ENCODE measurements at places on chromosomes 2 and 18.

GRCh38 chr18:67476585-67476984, 39.9 kb downstream of the DSEL start:
- no peak for DNase-seq

DNA sequence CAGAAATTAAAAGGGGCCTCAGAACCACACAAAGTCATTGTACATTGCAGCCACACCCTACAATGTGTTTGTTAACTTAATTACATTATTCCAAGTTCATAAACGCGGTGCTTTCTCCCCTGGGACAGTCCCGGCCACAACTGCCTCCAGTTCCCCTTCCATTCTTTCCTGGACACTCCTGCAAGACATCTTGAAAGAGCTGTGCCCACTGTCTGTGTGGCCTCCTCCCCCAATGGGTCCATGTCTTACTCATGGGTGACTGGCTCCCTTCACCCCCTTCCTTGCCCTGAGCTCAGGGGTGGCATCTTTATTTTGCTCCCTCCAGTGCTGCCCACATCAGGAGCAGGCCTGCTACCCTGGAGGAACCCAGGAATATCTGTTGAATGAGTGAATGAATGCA, 287.7 kb downstream of the MYT1L start:
- DNase-seq: no peak

- DNase-seq: no peak
Observed at GRCh38 chr2:164934401-164935117, 20.8 kb downstream of the SLC38A11 start.

DNA sequence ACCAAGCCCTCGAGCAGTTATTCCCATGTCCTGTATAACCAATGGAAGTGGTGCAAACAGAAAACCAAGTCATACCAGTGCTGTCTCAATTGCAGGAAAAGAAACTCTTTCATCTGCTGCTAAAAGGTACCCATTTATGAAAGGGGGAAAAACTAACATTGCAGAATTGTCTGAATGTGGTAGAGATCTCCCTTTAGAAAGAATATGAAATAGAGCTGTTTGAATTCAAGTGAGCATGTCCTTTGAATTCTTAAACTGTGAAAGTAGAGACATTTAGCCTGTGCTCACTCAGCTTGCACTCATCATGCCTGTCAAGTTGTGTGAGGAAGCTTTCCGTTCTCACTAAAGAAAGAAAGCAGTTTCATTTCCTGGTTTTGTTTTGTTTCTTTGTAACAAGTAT, 87.4 kb downstream of the EML4 start:
- DNase-seq: no peak

- no peak for DNase-seq
Observed at GRCh38 chr2:206611736-206612135, 30.6 kb upstream of the FAM237A start.

GRCh38 chr2:64913357-64913869, 75.8 kb upstream of the SLC1A4 start:
- DNase-seq: peak; percentile 33

- no peak for DNase-seq
Observed at GRCh38 chr2:174333017-174333371, 1.8 kb upstream of the SP9 start.

DNA sequence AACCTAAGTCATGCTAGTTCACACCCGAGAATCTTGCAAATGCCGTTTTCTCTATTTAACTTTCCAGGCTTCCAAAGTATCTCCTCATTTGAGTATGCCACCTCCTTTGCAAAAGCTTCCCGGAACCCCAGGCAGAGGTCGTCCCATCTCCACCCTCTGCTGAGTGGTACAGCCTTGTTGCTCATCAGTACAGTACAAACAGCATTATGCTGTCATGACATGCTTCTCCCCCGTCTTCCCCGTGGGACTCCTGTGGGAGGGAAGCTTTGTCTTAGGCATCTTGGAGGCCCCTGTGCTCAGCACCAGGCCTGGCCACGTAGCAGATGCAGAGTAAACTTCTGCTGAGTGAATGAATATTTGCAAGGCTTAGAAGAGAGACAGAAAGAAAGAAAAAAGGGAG, 102.7 kb downstream of the CDCA7 start:
- DNase-seq: no peak

DNA sequence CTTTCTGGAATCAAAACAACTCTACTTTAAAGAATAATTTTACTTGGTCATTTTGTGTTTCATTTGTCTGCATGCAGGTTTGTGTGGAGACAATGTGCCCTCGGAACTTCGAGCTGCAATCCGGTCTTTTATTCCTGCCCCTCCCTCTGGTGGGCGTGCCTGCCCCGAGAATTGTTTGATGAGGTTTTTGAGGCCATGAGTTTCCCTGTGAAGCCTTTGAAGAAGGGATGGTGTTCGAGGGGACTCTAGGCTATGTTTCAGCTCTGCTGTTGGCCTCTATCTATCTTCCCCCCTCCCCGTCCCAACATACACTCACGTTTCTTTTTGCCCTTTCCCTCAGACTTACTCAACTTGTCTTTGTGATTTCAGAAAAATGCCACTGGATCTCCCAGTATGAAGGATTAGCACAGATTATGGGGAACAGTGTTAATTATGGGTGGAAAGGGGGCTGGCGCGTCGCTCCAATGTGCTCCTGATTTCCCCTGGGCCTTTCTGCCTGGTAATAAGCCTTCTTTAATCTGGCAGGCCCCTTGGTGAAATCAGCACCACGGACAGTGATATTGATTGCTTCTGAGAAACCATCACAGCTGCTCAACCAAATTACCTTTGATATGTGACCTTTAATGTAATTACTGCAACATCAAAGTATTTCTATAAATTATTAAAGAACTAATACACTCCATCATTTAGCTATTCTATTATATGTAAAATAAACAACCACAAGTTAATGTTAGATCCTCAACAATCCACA, 82.2 kb downstream of the CELF4 start:
- no peak for DNase-seq

- no peak for DNase-seq
Observed at GRCh38 chr2:26840937-26841610, 6.9 kb upstream of the DPYSL5 start.

DNA sequence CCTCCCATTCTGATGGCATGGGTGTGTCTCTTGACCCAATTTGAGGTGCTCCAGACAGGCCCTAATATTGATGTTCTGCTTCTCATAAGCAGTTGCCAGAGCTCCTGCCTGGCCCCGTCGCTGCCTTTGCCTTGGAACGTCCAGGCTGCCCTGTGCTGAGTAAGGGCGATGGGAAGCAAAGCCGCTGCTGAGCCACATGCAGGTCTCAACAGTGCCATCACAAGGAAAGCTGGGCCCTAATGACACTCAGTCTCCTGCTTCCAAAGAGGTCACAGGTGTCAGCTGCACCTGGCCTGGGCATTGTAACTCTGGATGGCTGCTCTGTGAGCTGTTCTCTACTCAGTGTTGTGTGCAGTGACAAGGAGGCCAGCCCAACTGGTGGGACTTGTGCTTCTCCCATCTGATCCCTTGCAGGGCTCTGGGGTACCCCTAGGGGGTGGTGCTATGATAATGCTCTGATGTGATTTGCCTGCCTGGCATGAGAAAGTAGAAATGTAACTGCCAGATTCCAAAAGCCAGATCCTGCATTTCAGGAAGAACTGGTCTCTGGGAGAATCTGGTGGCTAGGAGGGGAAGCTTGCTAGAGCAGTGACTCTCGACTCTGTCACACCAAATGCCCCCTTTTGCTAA, 8.7 kb downstream of the TTC39C start:
- no peak for DNase-seq

- DNase-seq: no peak
Observed at GRCh38 chr18:49082714-49083688, 132.2 kb upstream of the SMAD7 start.

DNA sequence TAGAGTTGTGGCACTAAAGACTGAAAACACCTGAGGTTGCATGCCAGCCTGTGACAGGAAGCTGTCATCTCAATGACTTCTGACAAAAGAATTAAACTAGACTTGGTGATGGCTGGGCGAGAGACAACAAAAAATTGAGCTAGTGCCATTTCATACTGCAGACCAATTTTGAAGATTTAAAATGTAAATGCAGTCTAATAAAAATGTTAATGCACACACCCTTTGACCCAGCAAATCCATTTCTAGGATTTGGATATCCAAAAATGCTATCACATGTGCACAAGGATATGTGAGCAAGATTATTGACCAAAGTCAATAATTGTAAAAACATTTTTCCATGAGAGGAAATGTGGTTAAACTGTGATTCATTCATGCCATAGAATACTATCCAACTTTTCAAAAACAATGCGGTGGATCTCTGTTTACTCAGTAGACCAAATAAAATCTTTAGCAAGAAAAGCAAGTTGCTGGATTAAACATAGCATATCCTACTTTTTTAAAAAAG, 5.6 kb downstream of the FBXO36 start:
- DNase-seq: no peak

DNA sequence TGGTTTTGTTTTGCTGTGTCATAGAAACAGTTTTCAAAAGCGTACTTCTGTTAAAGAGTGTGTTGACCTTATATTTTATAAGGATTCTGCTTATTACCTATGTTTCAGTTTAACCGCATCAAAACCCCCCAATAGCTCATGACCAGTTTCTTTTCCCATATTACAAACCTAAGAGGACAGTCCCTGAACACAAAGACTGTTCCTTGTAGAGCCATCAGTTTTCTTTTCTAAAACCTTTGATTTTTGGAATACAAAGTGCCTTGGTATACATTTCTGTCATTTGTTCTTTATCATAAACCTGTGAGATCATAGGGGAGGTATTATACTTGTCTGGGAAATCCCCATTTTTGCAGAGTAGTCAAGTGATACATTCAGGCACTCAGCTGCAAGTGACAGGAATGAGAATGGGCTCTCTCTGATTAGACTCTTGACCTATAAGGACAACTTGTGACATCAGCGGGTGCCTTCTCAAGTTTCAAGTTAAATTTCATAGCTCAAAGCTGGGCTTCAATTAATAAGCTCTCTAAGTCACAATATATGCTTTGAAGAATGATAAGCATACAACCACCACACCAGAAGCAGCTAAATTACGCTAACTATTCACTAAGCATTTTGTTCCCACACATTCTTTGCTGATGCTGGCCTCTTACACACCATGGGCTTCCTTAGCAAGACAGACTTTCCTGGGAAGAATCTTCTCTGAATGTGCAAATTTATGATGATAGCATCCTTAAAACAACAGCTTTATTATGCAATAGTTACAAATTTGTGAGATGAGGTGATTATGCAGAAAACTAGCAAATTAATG, 97.5 kb upstream of the CD302 start:
- no peak for DNase-seq

DNA sequence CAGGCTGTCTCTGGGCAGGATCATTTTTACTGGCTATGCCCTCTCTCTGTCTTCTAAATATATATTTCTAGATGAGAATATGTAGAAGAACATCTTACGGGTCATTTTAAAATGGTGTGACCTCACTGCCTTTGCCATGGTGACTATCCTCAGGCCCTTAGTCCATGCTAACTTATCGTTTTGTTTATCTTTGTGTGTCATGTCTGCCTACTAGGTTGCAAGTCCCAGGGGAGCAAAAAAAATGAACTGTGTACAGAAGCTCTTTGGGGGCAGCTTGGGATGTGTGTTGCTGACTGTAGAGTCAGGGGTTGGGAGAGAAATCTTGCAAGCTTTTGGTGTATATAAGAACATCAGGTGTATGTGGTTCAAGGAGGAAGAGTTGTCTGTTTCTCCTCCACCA, 11.0 kb downstream of the CPSF3 start:
- no peak for DNase-seq

DNA sequence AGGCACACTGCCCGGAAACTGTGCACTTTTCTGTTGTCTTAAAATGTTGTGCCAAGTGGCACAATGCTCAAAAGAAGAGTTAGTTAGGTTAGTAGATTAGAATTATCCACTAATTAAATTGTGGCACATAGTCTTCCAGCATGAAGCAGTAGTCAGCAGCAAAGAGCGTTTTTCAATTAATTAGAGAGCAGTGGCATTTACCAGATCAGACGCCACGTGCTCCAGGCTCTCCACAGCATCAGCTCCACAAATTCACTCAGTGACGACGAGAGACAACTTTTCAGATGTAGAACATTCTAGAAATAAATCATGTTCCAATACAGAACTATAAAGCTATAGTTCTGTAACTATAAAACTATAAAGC, 16.4 kb upstream of the RTTN start:
- no peak for DNase-seq

GRCh38 chr2:44759823-44760222, 181.7 kb upstream of the SIX3 start:
- no peak for DNase-seq

DNA sequence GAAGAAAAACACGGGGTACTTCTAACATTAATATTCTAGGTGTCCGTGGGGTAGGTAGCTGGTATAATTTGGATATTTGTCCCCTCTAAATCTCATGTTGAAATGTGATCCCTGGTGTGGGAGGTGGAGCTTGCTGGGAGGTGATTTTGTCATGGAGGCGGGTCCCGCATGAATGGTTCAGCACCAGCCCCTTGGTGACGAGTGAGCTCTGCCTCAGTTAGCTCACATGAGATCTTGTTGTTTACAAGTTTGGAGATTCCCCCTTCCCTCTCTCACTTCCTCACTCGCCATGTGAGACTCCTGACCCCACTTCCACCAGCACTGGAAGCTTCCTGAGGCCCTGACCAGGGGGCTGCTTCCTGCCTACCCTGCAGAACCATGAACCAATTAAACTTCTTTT, 35.4 kb upstream of the DNER start:
- DNase-seq: no peak

DNA sequence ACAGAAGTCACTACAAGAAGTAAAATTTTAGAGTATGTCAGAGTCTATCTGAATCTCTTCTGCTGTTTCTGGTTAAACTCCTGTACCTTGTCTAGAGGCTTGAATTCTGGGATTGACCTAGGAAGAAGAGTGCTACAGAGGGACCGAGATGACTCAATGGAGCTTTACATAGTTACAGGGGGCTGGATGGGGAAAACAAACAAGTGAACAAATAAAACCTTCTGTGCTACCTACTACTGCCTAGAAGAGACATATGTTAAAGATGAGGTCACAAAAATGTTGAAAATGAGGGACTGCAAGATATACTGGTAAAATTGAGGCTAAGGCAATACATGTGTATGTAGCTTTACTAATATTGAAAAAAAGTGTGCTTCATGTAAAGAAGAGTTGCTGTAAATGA, 265.4 kb upstream of the TFPI start:
- no peak for DNase-seq

DNA sequence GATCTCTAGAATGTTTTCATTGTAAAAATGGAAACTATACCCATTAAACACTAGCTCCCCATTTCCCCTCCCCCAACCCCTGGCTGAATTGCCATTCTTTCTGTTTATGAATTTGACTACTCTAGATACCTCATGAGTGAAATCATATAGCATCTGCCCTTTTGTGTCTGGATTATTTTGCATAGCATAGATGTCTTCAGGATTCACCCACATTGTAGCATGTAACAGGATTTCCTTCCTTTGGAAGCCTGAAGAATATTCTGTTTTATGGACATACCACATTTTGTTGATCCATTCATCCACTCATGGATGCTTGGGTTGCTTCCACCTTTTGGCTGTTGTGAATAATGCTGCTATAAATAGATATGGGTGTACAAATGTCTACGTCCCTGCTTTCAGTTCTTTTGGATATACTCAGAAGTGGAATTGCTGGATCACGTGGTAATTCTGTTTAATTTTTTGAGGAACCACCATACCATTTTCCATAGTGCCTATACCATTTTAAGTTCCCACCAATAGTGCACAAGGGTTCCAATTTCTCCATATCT, 7.7 kb upstream of the ASB1 start:
- DNase-seq: no peak

- DNase-seq: no peak
Observed at GRCh38 chr2:205712508-205712907, 30.2 kb downstream of the NRP2 start.

GRCh38 chr2:2740238-2740775, 409.2 kb upstream of the MYT1L start:
- no peak for DNase-seq

All from NCI-H1105 treated with DMSO at 0.1 percent for 48 hours (cell line).